Substantia nigra (tissue), 51 donors: ENCODE measurements at places on chromosomes 16 and 17.

GRCh38 chr17:41678411-41678906 lies 10.2 kb upstream of the EIF1 start:
- DNase-seq = no peak

- DNase-seq = no peak
Measured at GRCh38 chr17:42908872-42909700, 8.5 kb downstream of the G6PC1 start.

- no peak for DNase-seq
Measured at GRCh38 chr16:9969580-9969979, 212.6 kb downstream of the GRIN2A start.

DNA sequence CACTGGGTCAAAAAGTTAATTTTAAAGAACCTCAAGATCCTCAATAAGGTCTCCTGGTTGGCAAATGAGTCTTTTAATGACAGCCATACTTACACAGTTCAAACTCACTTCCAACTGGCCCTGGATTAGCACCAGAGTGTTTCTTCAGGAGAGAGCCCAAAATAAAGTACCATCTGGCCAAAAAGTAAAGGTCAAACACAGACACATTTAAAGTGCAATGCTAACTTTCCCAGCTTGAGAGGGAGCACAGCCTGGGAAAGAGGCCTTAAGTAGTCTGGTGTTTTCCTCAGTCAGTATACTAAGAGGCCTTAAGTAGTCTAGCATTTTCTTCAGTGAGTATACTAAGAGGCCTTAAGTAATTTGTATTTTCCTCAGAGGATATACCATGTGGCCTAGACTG lies 46.6 kb upstream of the ERN1 start:
- no peak for DNase-seq

DNA sequence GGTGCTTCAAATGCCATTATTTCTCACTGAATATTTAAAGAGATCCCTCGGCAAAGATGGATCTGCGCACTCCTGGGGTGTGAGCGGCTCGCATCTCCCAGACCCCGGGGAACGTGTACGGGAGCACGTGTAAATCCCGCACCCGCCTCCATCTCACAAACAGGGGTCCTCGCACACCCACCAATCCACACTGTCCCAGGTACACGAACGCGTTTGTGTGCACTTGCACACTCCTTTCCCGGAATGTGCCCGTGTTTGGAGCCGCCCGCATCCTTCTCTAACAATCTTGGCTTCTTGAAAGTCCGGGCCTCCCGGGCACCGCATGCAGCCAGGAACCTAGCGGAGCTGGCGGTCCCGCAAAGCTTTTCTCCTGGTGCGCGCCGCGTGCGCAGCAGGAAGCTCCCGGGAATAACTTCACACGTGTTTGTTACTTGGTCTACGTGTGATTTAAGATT lies 2.5 kb upstream of the SALL1 start:
- peak; percentile 26 for DNase-seq
